ENCODE measurements at places on chromosomes 5 and 9.

DNA sequence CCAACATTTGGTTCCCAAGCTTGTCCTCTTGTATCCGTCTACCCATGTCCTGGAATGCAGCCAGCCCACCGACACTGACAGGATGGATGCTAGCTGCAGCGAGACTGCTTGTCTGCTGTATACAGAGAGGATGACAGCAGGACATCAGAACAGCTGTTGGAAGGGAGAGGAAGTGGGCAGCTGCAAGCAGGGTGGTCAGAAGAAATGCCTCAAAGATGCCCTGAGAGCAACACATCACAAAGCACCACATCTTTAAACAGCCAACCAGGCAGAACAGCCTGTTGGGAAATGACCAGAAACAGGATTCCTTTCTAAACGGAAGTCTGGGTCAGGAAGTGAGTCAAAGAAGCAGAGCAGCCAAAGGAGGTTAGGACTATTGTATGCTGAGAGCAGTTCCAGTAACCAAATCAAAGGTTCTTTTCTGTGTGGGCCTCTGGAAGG lies 219.1 kb downstream of the NDUFS4 start:
- peak; percentile 6 for DNase-seq

GRCh38 chr9:98778711-98779530 lies 17.4 kb downstream of the ANKS6 start:
- peak; percentile 40 for DNase-seq

DNA sequence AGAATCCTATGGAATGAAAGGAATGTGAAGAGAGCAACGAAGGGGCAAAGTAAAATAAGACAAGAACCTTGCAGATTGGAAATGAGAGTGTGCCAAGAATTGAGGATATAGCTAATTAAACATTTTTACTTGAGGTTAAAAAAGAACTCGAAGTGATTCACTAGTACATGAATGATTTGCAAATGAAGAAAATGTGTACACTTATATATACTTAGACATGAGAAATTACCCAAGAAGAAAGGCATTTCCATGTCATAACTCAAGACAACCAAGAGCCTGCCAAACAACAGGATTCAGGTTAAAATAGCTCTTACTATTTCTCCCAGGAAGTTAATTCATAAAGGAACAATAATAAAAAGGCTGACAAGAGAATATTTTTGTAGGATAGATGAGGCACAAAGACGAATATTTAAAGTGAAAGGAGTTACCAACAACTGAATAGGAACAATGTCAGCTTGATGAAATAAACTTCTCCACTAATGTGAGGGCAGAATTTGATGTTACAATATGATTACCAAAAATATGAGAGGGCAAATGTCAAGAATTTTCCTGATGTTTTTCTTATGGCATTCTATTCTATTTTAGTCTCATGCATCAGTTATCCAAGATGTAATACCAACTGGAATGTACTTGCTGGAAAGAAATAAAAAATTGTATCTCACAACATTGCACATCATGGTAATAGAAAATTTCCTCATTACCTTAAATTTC lies 18.9 kb upstream of the NPR3 start:
- no peak for DNase-seq

DNA sequence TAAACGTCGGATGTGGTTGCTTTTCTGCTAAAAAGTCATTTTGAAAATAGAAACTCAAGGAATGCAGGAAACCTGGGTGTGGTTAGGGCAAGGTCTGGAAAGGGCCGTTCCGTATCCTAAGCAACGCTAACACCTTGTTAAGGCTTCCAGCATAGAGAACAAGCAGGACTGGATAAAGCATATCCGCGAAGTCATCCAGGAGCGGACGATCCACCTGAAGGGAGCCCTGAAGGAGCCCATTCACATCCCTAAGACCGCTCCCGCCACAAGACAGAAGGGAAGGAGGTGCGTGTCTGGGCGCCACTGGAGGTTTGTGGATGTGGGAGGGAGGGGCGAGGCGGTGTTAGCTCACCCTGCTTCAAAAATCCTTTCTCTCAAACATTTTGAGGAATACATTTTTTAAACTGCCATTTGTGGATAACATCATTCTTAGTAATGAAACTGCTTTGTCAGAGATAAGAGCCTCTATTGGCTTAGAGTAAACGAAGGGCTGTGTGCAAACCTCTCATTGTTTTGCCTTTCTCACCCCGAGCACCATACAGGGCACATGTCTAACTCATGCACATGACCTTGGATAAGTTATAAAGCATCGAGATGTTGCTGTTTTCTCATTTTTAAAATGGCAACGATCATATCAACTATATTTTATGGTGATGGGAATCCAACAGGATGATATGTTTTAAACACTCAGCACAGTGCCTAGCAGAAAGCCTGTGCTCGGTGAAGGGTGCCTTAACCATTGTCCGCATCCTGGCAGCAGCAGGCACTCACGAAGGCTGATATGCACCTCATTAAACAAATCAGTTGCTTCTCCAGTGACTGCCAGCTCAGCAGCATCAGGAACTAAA lies 175.7 kb upstream of the OTULINL start:
- DNase-seq: no peak

- no peak for DNase-seq
Observed at GRCh38 chr9:91549177-91549576, 125.5 kb upstream of the NFIL3 start.

- peak; percentile 24 for DNase-seq
Observed at GRCh38 chr9:109751253-109751652, 28.7 kb upstream of the PALM2AKAP2 start.

DNA sequence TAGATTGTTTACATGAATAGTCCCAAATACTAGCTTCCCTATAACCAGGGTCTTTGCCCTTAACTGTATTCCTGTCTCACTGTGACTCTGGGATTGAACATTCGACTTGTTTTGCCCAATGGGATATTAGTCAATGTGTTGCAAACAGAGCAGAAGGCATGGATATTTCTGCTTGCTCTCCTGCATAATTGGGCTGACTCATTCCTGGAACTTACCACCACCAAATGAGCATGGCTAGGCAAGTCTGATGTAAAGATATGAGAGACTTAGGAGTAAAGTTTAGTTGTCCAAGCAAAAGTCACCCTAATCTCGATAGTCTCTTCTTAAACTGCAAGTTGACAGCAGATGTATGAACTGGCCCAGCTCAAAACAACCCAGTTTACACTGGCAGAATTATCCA lies 273.5 kb upstream of the CCNG1 start:
- no peak for DNase-seq

DNA sequence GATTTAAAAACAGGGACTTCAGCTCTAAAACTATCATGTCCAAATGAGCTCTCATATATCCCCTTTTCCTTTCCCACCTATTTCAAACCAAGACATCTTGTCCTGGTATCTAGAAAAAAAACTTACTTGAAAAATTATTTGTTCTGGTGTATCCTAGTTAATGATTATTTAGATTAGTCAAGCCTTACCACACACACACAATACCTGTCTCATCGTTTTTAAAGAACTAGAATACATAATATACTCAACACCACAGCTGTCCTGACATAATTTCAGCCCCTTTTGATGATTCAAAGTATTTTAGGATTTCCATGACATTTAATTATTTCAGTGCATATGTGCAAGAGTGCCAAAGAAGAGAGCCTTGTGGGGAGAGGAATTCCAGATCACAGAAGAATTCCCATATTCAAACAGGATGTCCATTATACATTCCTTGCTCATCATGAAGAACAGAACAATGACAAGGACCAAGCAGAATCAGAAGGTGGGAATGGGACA lies 233.7 kb downstream of the SMARCA2 start:
- DNase-seq: no peak

DNA sequence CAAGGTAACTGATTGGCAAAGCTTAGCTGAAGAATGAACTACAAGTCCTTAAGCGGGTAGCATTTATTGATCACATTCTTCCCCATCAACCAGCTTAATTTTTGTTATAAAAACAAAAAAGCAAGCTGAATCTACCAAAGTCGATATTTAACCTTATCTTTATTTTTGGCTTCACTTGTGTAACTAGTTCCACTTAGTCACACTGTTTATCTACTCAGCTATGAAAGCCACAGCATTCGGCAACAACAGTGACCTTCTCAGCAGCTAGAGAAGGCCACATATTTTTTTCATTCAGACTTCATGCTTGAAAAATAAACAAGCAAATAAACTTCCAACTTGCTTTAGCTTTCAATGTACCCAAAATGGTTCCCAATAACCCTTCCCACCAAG lies 69.4 kb downstream of the KLHL3 start:
- DNase-seq: no peak

- no peak for DNase-seq
Observed at GRCh38 chr5:180670586-180671359, 21.4 kb upstream of the FLT4 start.

GRCh38 chr5:63233361-63233760 lies 654.7 kb downstream of the LRRC70 start:
- no peak for DNase-seq

DNA sequence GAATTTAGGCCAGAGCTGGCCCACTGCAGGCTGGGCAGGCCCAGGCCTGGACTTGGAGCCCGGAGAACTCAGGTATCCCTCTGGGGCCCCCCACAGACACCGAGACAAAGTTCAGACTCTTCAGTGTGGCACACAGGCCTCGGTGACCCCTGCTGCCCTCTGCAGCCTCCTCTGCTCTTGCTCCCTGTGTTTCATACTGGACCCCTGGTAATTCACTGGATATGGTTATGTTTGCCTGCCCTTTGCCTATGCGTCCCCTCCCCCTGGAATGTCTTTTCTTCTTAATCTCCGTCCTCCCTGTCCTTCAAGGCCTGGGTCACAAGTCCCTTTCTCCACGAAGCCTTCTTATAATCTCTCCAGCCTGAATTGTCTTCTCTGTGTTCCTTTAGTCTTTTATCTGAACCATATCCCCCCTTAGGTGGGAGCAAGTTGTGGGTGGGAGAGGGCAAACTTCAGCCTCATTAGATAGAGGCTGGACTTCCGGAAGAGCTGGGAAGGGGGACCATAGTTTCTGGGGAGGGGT lies 30.1 kb downstream of the GSN start:
- DNase-seq: no peak

- no peak for DNase-seq
Observed at GRCh38 chr5:174425964-174426290, 298.5 kb upstream of the MSX2 start.
